ENCODE measurements at places on chromosomes 3 and 15.

DNA sequence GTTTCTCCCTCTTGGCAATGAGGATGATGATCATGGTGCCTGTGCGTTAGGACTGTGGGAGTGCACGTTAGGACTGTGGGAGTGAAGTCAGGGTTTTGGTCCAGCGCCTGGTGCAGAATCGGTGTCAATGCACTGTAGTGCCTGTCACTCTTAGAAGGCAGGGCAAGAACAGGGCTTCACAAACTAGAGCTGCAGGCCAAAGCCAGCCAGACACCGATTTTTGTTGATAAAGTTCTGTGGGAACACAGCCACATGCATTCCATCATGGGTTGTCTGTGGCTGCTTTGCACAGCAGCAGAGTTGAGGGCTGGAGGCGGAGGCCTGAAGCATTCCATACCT is 32.6 kb upstream of the NR2C2 start:
- DNase-seq, result no peak

DNA sequence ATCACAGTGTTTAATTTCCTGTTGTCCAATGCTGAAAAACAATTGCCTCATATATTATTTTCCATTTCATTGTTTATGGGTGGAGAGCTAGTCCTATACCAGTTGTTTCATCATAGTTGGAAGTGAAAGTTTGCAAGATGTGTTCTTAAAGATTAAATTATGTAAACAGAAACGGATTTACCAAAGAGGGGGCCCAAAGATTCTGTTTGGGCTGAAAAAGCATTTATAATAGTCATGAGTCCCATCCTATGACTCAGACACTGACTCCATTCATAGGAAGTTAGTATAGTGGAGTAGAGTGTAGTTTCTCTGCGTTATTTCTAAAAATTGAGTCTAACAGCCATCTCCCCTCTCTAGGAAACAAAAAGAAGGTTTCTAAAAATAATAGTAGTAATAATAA is 24.3 kb downstream of the NFKBIZ start:
- DNase-seq, result no peak

- no peak for DNase-seq
These were observed 40.5 kb upstream of the EIF1B start for GRCh38 chr3:40268802-40269524.

DNA sequence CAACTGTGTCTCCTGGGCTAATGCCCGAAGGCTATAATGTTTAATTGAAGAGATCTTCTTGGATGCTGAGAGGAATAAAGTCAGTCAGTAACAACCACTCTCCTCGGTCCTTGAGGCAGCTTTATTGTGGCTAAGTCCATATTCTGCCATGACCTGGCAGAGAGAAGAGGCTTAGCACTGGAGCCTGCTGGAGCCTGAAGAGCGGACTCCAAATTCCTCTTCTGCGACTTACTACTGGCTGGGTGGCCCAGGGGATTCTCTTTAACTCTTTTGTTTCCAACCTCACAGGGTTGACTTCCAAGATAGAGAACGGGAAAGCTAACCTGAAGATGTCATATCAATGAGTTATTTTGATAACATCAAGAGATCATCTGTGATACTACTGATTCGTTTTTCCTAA is 71.1 kb downstream of the MYO1E start:
- DNase-seq, result no peak

GRCh38 chr3:16085410-16085809 is 89.1 kb upstream of the GALNT15 start:
- DNase-seq, result no peak

- no peak for DNase-seq
These were observed 857.3 kb downstream of the NAALADL2 start for GRCh38 chr3:175716446-175716845.

- DNase-seq, result peak; percentile 70
These were observed 8.0 kb downstream of the SH3BP5 start for GRCh38 chr3:15324379-15324808.

DNA sequence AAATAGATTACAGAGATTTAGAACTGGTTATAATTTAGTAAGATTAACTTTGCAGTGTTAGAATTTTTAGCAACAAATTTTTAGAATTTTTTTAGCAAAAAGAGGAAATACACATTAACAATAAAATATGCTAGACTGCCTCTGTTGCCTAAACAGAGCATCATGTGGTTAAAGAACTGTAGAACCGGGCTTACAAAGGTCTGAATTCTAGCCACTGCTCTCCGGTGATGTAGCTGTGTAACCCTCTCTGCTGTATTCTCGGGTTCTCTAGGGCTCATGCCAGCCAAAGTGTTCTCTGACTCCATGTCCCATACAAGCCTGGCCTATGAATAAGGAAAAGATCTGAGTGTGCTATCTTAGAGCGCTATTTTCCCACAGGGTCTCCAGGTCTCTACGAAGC is 2.9 kb upstream of the P2RY12 start:
- no peak for DNase-seq

DNA sequence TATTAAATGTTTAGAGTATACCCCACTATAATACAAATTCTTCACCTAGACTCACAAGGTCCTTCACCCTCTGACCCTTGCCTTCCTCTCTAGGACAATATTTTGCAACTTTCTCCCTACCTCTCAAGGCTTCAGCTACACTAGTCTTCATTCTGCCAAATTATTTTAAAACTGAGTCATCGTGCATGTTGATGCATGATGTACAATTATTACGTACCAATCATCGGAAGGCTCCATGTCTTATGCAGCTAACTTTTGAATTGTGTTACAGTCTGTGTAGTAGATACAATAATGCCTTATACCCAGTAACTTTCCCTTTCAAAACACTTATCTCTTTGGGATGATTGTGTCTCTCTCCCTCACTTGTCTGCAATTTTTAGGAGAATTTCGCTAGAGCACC is 98.5 kb upstream of the ROBO2 start:
- DNase-seq, result no peak

DNA sequence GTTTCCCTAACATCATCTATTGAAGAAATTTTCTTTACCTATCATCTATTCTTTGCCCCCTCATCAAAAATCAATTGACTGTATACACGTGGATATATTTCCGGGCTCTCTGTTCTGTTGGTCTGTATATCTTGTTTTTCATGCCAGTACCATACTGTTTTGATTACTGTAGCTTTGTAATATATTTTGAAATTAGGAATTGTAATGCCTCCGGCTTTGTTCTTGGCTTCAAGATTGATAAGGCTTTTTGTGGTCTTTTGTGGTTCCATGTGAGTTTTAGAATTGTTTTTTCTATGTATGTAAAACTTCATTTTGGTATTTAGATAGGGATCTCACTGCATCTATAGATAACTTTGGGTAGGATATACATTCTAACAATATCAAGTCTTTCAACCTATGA is 454.4 kb downstream of the LPP start:
- no peak for DNase-seq

DNA sequence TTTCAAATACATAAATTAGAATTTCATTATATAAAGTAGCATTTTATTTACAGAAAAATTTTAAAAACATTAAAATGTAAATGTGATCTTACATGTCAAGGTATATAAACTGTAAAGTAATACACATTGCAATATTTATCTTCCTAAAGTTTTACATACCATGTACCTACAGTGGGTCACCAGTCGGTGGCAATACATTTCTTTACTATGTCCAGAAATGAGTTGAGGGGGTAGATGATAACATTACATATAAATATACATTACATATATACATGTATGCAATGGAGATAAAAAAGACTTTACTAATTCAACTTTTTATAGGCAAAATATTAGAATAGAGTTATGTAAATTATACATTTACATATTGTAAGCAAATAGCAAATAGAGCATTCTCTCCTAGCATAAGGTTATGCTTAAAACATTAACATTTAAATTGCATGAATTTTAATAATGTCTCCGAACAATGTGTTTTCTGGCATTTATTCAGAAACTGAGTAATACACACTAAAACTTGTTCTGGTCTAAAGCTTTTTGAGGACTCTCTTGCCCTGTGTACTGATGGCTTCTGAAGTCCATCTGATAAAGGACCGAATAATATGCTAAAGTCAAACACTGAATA is 93.3 kb upstream of the NLGN1 start:
- no peak for DNase-seq

- no peak for DNase-seq
These were observed 52.4 kb downstream of the PHLDB2 start for GRCh38 chr3:111911446-111911845.

Data from cardiac septum (tissue), 1 donor.